ENCODE measurements at places on chromosomes 13 and 19.

GRCh38 chr13:69657676-69658075, 449.9 kb upstream of the ATXN8OS start:
- DNase-seq: no peak

- DNase-seq: peak; percentile 26
These were observed 997 bp upstream of the SAMD4B start for GRCh38 chr19:39341129-39341718.

- DNase-seq: no peak
These were observed 55.4 kb upstream of the ADGRE5 start for GRCh38 chr19:14325863-14326262.

GRCh38 chr19:50040967-50041366, 15.2 kb downstream of the ZNF473 start:
- DNase-seq: no peak

DNA sequence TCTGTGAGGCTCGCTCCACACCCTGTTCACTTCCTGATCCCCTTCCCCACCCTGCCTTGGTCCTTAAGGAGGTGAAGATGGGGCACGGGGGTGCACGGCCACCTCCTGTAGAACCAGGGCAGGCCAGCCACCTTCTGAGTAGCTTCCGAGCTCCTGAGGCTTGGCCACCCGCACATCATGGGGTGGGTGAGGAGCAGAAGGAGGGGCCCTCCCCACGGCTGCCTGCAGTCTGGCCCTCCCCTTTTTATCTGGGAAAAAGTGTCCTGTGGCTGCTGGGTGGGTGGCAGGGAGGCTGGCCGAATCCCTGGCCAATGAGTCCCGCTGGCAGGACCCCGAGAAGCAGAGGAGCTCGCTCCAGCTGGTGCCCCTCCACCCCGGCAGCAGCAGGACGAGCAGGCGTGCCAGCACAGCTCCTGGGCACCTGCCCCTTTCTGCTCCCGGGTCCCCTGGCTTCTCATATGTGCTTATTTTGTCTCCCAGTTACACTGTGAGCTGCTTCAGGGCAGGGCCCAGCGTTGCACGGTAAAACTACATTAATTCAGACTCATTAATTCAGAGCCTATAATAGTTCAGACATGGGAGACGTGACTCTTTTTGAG, 135.0 kb downstream of the KDM4B start:
- no peak for DNase-seq
